GOT3 (cell line): ENCODE measurements at places on chromosomes 2 and 18.

GRCh38 chr2:117232305-117232704, 582.2 kb upstream of the DDX18 start:
- no peak for DNase-seq

GRCh38 chr18:67776929-67777328, 260.4 kb upstream of the DSEL start:
- no peak for DNase-seq

DNA sequence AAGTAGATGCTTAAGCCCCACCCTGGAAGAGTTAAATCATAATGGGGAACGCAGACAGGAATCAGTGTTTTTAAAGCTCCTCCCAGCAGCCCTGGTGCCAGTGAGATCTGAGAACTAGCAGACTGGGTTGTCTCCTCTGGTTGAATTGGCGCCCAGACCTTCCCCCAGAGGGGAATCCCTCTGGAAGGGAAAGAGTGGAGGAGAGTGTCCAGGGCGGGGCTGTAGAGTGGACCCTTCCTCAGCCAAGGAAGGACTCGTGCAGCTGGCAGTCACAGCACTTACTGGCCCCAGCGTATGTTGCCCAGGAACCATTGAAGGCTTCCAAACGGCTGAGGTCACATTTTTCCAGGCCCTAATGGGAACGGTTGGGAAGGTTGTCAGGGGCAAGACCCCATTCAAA, 62.5 kb downstream of the TGOLN2 start:
- DNase-seq = no peak

GRCh38 chr2:134148843-134149472, 104.9 kb upstream of the MGAT5 start:
- DNase-seq = no peak

DNA sequence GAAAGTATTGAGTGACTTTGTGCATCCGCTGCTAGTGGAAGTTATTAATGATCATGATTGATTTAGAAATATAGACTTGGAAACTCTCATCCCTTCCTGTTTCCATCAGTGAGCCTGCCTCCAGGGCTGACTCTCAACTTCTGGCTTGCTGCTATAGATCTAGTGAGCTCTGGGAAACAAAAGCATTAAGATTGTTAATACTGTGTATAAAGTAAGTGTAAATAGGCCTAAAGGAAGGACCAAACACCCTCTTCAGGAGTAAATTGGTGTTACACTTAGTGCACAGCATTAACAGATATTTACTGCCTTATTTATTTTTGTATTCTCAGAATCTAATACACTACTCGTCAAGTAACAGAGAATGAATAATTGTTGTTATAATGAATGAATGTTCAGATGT, 285.6 kb downstream of the THSD7B start:
- DNase-seq = no peak

DNA sequence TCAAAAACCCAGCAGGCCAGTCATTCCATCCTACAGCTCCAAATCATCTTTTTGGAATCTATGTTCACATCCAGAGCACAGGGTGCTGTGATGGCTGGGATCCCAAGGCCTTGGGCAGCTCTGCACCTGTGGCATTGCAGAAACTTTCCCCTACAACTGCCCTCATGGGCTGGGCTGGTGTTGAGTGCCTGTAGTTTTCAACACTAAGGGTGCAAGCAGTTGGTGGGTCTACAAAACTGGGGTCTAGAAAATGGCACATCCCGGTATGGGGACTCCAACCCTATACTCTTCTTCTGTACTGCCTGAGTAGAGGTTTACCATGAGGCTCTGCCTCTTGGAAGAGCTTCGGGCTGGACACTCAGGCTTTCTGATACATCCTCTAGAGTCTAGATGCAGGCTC, 95.2 kb upstream of the TEKT4 start:
- DNase-seq = no peak

- no peak for DNase-seq
Observed at GRCh38 chr2:168687314-168687713, 115.1 kb upstream of the NOSTRIN start.

GRCh38 chr2:202261531-202261930, 4.0 kb upstream of the NOP58 start:
- no peak for DNase-seq

- no peak for DNase-seq
Observed at GRCh38 chr2:102024410-102024809, 32.6 kb downstream of the IL1R2 start.

GRCh38 chr2:48043746-48044145, 137.4 kb upstream of the FBXO11 start:
- no peak for DNase-seq

- no peak for DNase-seq
Observed at GRCh38 chr2:172357442-172357841, 69.9 kb upstream of the ITGA6 start.

DNA sequence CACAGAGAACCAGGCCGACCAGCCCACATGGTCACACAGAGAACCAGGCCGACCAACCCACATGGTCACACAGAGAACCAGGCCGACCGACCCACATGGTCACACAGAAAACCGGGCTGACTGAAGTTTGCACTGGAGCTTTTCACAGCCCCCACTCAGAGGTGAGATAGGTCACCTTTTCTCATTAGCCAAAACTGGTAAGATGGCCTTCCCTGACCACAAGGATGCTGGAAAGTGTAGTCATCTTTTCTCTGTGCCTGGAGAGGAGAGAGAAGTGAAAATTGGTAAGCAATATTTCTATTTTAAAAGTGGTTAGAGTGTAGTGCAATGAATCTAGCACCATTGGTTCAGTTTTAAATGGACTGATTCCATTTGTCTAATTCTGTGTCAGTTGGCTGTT, 247.1 kb downstream of the NEDD4L start:
- no peak for DNase-seq

DNA sequence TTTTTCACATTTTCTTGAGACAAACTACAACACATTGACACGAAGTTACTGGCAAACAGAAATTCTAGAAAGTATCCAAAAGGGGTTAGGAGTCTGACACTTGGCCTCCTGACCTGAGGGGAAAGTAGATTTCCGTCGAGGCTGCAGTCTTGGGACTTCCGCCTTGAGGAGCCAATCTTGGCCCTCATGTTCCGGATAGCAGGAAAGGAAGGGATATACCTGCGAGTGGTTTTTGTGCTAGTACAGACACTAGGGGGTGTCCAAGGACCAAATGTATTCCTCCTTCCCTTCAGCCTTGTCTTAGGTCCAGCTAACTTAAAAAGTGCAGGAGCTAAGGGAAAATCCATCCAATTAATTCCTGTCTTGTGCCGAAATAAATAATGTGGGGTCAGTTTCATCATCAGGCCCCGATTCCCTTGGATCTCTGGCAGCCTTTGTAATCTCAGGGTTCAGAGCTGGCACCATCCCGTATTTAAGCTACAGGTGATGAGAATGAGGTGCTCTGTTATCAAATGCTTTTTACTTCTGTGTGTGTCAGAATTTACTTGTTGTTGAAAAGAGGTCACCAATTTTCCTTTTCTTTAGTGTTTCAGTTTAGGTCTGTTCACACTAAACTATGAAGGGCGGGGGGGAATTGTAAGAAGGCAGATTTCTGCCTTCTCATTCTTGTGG, 330.2 kb upstream of the FANCL start:
- no peak for DNase-seq

DNA sequence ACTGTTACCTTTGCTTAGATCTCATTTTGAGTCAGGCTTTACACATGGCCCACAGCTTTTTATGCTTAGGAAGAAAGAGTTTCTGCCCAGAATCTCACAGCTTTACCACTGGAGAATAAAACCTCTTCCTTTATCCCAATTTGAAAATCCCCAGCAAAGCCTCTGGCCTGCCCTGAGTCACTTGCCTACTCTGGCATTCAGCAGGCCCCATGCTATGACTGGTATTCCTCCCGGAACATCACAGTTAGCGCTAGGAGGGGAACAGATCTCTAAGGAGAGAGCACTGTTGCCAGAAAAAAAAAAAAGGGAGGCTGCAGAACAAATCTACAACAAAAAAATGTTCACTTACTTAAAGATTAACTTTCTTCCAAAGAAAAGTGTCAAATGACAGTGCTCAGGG, 152.9 kb upstream of the DNMT3A start:
- DNase-seq = no peak

DNA sequence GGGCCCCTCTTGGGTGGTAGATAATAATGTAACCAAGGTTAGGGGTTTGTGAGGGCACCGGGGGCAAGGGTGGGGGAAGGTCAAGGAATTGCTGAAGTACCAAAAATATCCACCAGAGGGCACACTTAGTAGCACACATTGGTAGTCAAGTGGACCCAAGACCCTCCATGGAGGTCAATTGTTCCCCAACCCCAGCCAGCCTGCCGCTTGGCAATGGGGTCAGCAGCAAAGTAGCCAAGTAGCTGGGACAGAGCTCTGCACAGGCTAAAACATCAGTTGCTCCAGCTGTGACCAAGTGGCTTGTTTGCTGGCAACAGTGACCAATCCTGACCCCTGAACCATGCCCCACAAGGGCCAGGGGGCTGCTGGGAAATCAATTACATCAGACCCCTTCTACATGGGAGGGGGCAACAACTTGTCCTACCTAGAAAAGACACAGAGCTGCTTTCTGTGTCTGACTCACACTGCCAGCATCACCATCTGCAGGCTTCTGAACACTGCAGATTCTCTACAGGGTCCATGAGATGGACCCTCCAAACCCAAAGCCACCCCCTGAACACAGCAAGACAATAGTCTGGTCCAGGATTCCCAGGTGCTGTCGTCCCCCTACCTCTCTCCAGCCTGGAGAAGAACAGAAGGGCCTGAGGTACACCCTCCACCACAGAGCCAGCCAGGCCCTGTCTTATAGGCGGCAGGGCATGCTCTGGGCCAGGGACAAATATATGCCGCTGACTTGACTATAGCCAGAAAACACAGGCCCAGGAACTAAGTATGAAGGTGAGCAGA, 76.0 kb downstream of the EMX1 start:
- no peak for DNase-seq

DNA sequence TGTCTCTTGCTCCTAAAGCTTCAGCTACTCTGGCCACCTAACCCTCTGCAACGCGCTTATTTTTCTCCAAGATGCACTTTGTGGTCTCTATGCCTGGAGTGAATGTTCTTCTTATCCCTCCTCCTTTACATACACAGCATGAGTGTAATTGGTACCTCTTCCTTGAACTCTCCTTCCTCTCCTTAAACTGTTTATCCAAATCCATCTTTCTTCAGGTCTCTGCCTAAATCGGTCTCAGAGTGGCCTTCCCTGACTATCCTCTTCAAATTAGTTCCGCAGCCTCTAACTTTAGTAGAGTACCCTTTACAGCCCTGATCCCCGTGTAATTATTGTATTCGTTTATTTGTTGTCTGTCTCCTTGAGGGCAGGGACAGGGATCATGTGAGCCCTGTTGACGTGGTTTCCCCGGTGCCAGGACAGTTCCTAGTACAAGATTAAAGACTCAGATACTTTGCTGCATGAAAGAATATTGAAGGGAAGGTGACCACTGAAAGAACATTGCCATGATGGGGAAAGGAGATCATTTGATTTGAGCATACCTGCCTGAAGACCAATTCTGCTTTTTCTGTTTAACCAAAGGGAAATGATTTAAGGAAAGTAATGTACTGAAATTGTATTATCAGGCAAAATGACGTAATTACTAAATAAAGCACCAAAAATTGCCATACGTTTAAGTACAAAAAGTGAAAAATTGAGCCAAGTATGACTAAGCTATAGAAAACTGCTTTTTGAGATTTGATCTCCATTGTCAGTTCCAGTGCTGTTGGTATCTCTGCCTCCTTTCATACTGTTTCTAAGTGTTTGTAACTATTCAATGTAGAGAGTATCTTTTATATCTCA, 1.2 kb downstream of the CNOT9 start:
- DNase-seq = no peak

DNA sequence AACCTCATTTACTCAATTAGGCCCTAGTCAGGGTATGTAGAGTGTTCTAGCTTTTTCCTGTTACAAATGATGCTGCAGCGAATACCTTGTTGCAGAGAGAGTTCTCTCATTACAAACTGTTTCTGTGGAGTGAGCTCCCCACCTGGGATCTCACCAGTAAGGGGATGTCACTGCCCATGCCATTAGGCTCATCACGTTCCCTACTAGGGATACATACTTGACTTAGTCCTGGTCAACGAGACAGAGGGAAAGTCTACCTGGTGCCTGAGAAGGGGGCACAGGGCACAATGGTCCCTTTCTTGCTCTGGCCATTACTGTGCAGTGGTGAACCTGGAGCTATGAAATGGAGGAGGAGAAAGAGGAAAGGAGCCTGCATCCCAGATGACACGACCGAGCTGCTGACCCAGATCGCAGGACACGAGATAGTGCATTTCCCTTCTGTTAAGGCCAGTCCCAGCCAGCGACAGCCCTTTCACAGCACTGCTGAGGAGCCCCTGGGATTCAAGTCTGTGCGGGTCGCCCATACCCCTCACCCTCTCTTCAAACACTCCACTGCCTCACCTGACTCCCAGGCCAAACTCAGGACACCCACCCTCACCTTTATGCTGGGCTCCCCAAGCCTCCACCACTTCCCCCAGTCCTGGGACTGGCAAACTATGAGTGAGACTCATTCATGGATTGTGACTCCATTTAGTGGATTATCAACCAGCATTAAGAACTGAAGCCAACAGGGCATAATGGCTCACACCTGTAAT, 16.0 kb downstream of the MALL start:
- no peak for DNase-seq

DNA sequence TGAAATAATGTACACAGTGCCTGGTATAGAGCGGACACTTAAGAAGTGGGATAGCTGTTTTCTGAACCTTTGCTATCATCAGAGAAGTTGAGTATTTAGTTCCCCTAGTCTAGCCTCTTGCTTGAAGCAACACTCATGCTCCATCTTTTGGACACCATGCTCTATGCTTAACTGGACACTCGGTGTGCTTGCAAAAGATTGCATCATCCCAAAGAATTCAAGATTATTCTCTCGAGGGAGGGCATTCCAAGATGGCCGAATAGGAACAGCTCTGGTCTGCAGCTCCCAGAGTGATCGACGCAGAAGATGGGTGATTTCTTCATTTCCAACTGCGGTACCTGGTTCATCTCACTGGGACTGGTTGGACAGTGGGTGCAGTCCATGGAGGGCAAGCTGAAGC, 143.9 kb upstream of the FSHR start:
- no peak for DNase-seq

- DNase-seq = no peak
Observed at GRCh38 chr2:209208211-209208610, 215.6 kb upstream of the MAP2 start.

- peak; percentile 16 for DNase-seq
Observed at GRCh38 chr2:64857581-64858471, 131.4 kb upstream of the SLC1A4 start.

DNA sequence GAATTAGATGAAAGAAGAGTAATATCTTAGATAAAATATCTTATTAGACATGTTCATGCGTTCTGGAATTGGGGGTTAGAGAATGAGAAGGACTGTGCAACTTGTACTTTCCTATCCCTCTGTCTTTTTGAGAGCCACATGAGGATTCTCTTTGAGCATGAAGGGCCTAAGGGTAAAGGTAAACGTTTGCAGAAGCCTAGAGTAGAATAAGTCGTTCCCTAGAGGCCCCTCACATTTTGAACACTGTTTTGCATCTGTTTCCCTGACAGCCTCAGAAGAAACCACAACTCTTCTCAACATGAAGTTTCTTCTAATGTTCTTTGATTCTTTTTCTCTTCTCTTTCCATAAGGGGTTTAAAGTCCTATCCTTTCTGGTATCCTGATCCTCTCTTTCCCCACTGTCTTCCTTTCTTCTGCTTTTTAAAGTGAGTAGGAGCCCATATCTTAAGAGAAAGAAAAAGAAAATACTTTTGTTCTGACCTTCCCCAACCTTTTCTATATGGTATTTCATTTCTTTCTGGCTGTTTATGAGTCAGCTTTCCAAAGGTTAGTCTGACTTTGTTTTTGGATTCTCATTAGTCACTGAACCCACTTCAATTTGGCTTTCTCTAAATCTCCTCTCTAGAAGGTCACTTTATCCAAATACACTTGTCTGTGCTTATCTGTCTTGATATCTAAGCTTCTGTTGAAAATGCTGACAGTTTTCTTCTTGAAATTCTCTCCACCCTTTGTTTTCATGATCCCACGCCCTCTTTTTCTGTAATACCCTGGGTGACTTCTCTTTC, 34.8 kb downstream of the PPP1R1C start:
- no peak for DNase-seq
